ENCODE measurements at places on chromosomes 13 and 19.

DNA sequence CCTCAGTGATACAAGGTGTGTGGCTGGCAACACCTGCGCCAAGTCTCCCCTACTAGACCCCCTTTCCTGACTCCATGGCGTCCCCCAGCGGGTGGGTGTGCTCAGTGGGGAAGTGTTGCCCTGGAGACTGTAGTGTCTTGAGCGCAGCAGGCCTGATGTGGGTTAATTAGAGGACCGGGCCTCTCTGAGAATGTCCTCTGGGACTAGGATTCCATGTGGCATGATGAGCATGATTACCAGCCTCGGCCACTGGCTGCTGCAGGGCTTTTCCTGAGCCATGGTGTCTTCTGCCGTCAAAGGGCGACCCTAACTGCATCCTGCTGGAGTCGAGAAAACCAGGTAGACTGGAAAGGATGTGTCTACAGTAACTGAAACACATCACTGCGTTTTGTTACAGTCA, 28.1 kb downstream of the MICOS13 start:
- no peak for DNase-seq

- no peak for DNase-seq
Measured at GRCh38 chr19:58562122-58563033, 4.0 kb upstream of the UBE2M start.

DNA sequence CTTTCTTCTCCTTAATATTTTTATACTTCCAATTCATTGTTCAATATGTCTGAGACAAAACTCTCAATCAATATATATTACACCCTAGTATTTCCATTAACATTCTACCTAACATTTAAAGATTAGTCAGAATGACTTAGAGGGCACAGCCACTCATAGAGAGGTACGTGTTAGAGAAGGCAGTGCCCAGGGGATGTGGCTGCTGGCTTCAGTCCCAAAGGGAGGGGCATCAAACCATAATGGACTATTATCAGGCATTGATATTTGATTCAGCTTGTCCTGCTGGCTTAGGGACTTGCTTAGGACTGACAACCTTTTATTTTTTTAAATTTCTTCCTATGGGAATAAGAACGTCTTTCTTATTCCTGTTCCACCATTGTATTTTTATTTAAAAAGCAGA, 1392.0 kb upstream of the ATXN8OS start:
- no peak for DNase-seq

GRCh38 chr19:41939861-41940730, 11.8 kb upstream of the ERFL start:
- DNase-seq = no peak

DNA sequence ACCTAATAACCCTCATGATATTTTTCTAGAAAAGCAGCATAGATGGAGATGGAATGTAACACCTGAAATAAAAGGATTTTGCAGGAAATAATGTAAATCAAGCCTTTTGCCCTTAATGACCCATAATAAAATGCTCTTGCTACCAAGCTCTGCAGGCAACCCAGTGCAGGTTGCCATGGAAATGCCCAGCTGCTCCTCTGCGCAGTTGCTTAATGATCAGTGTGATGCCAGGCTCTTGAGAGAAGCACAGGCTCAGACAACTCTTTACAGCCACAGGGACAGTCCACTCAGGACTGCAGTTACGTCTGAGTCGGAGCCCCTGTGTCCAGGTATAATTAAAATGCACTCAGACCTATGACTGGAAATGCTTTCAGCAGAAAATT, 165.5 kb downstream of the LACC1 start:
- no peak for DNase-seq

- no peak for DNase-seq
Measured at GRCh38 chr13:76921516-76921915, 26.8 kb upstream of the ACOD1 start.

GRCh38 chr19:49019242-49019932, 2.5 kb upstream of the LHB start:
- no peak for DNase-seq

DNA sequence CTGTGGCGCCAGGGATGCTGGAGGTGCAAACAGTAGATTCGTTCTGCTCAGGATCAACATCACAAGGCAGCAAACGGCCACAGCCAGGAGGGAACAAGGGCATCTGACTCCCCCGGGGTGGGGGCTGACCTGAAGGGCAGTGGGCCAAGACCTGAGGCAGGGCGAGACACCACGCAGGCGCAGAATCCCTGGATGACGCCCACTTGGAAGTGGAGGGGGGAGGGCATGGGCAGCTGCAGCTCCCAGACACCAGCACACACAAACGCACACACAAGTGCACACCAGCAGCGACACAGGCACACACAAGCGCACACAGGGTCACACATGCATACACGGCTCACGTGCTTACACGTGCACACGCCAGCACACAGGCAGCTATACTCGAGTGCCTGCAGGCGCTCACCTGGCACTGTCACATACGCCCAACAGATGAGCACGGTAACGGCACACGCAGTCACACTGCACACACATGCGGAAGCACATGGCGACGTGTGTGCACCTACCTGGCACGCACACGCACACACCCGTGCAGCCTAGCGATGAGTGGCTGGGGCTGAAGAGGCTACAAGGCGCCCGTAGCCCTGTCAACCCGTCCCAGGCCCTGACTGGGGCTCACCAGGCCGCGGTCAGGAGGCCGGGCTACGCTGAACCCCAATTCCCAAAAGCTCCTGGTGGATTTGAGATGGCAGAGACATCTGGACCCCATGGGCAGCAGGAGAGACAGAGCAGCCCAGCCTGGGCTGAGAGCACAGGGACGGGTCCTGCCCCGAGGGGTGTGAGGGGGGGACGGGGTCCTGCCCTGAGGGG, 5.5 kb downstream of the C2CD4C start:
- no peak for DNase-seq

GRCh38 chr13:30932481-30933353, at the start of gene TEX26:
Gene TEX26 (plus strand): TSS chr13:30932656. CDS start chr13:30932716, 60 bp downstream.
- DNase-seq = no peak
